ENCODE measurements at places on chromosomes 3 and 15.

DNA sequence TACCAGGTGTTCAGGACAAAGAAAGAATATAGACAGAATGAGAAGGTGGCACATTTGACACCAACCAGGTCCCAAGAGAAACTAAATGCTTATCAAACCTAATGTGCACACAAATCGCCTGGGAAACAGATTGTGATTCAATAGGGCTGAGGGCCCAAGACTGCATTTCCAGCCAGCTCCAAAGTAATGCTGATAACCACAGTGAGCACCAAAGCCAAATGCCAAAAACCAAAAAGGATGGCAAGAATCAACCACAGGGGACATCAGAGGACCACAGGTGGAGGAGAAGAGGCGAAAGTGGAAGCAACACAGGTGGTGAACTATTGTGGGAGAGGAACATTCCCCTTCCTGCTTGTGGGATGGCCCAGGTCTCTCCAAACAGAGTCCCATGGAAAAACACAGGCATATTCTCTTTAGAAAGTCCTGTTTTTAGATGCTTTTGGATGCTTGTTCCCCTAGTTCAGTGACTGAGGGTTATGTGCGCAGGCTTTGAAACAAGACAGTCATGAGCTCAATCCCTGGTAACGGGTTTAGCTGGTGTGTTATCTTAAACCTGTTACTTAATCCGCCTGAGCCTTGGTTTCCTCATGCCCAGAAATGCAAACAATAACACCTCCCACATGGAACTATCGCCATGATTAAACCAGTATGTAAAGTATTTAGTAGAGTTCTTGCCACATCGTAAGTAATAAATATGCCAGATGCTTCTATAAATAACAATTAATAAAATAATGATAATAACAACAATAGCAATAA lies 241.7 kb downstream of the ATP8B4 start:
- no peak for DNase-seq

DNA sequence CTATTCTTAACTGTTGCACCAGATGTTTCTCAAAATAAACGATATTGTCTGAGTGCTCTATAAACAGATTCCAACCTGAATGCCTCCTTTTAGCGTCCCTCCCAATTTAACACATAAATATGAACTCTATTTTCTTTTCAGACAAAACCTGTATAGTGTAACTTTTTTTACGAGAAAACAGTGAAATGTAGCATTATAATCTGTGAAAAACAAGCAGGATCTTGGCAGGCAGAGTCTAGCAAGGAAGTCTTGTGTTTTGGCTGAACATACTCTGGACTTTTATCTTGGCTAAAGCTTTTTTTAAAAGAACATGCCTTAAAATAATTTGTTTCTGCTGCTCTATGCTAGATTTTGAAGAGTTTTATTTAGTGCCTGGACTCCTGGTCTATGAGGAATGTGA lies 150.5 kb downstream of the ROBO2 start:
- DNase-seq = no peak

DNA sequence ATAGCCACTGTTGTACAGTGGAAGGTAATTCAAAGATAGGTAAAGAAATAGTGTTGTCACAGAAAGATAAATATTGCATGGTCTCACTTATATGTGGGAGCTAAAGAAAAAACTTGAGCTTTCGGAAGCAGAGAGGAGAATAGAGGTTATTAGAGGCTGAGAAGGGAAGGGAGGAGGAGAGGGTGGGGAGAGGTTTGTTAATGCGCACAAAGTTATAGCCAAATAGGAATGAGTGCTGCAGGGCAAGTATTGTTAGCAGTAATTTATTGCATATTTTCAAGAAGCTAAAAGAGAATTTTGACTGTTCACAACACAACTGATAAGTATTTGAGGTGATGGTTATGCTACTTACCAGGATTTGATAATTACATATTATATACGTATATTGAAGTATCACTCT lies 154.2 kb downstream of the GABRG3 start:
- no peak for DNase-seq

DNA sequence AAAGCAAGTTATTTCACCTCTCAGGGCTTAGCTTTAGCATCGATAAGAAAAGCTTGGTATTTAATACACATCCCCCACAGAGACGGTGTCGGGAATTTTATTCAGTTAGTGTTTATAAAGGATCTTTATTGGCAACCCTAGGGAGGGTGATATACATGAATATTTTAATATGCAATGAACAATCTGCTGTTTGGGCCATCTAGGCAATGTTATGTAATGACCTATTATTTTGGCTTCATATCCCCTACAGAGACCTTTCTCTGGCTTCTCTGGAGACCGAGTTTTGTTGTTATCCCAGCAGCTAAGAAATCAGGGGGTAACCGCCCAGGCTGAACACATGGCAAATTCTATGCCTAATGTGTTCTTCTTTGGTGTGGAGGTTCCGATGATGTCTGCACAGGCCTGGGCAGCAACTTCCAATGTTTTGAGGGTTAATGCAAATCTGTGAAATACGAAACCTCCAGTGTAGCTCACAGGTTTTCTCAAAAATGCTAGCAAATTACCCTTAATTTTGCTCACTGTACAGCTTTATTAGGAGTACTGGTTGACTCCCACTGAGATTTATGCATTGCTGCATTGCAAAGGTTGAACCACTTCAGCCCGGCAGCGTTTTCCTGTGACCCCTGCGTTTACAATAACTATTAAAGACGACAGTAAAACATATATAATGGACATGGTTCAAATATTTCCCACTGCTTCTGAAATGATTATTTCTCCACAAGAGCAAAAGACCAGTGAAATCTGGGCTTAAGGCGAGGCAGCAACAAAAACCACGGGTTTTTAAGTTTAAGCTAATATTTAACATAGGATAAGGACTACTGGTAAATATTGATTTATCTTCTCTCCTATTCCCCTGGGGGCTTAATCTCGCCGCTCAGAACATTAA lies 298.3 kb upstream of the NR2E3 start:
- no peak for DNase-seq

- no peak for DNase-seq
Observed at GRCh38 chr3:75248974-75249373, 415.2 kb upstream of the FRG2C start.

DNA sequence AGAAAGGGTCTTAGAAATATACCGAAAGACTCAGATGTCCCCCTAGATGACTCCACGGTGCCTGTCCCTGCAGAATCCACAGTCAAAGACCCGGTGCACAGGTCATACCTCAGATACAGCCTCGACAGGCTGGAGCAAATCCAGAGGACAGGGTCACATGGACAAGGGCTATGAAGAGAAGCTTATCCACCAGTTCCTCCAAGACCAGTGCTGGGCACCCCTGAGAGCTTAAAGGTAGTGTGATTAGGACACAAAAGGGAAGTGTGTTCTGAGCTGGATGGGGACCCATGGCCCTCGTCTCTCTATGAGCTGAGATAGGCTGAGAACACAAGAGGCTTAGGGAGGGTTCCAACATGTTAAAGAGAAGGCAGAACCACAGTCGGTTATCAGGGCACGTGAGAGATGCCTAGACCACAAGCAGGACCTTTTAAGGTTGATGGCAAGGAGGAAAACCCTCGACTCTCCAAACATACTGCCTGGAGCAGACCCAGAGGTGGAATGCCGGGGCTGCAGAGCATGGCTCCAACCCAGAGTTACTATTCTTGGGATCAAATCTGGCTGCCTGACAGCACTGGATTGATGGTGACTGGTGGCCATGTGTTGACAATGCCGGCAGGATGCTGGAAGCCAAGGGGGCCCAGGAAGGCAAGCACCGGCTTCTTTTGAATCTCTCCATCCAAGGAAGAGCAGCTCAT lies 46.9 kb downstream of the ADCY5 start:
- no peak for DNase-seq

Measured in nucleus accumbens (tissue), 56 donors.